ENCODE measurements at places on chromosomes 7 and 10.

DNA sequence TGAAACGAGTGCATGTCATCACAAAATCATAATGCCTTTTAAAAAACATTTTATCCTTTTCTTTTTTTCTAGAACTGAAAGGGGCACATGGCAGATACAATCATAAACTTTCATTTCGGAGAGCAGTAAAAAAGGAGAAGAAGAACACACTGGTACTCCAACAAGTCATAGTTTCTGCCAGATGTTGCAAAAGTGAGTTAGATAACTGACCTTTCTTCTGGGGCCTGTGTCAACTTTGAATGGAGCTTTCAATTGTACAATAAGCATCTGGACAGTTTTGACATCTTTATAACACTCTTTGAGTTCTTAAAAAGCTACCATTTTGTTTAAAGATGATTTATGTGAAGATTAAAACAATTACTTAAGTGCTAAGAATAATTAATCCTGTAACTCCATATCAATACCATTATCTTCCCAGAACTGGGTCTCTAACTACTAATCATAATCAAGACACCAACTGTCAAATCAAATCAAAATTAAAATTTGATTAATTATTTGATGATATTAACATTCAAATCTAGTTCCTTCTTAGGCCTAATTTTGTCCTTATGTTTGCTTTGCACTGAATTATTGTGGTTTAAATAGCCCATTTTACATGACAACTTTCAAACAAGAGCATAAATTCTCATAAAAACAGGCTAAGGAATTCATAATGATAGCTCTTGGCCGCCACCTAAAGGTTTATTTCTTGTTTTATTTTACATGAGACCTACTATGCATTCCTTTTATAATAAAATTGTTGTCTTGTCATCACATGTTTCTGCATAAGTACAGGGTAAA lies 19.5 kb upstream of the ITGB8 start:
- peak; percentile 9 for DNase-seq

DNA sequence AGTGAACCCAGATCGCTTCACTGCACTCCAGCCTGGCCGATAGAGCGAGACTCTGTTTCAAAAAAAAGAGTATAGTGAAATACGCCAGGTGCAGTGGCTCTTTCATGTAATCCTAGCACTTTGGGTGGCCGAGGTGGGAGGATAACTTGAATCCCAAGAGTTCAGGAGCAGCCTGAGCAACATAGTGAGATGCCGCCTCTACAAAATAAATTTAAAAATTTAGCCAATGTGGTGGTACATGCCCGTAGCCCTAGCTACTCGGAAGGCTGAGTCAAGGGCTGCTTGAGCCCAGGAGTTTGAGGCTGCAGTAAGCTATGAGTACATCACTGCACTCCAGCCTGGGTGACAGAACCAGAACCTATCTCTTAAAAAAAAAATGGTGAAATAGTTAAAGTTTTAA lies 27.9 kb downstream of the TMEM60 start:
- DNase-seq = no peak

GRCh38 chr10:68870061-68870460 lies 31.1 kb upstream of the DDX50 start:
- DNase-seq = no peak

GRCh38 chr7:92868683-92869293 lies 32.4 kb upstream of the CDK6 start:
- DNase-seq = no peak

DNA sequence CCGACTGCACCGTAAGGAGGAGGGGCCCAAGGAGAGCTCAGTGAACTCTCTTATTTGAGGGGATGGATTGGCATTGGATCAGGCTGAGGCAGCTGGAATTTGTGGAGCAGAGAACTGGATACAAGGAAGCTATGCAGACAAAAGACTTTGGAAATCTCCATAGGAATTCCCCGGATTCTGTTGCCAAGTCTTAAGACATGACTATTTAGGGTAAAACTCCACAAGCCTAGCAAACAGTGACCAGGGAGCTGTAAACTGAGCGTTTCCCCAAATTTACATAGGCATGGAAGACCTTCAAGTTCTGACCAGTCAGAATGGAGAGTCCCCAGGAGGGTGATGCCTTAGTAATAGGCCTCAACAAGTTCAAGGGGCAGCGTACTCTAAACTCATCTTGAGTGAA lies 82.5 kb upstream of the PCBD1 start:
- DNase-seq = no peak

DNA sequence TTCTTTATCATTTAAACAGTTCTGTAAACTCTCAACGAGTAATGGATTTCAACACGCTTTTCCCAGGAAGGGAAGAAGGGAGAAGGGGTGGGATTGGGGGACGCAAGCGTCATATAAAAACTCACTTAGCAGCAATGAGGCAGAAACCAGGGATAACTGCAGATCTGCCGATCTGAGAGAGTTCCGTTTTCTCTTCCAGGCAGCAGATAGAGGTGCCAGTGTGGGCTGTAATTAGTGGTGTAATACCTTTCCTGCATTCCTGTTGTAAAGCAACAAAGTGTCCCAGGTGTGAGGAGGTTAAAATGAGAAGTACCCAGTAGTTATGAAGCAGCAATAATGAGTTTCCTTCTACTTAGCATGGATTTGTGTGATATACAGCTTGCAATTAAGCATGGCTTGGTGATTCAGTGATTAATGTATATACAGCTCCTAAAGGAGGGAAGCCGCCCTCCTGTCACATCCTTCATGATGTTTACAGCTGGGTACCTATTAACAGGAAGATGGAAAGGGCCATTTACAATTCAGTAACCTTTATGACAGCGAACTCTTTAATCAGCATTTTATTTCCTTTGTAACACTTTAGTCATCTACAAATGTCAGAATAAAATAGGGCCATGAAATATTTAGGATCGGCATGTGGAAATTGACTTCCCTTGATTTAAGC lies 271.9 kb downstream of the LRMDA start:
- DNase-seq = no peak

GRCh38 chr7:117220836-117221235 lies 102.0 kb downstream of the WNT2 start:
- DNase-seq = no peak

DNA sequence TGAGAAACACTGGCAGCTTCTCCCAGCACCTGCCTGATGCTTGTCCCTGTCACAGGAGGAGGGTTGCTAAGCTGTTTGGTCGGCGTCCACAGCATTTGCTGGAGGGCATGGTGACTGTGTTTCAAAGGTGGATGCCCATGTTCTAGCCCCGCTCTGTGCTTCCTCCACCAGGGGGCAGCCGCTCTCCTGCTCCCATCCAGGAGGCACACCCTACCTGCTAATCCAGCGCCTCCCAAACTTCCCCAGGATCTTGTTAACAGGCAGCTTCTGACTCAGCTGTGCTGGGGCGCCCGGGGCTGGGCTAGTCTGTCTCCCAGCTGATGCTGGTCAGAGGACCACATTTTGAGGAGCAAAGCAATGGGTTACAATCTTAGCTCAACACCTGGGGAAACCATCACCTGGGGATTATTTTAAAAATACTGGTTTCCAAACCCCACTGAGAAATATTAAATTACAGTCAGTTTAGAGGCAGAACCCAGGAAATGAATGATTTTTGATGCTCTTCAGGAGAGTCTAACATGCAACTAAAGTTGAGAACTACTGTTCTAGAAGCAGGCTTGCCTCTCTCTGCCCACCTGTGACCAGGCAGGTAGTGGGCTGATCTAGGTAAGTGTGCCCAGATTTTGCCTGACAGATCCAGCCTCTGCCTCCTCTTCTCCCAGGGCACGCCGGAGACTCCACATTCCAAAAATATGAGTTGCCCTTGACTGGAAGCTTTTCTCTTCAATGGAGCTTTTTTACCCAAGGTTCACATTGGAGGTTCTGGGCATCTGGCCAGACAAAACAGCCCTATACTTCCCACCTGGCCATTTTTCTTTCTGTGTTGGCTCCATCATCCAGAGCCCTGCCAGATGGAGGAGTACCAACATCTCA lies 92.7 kb upstream of the GPR26 start:
- peak; percentile 8 for DNase-seq

GRCh38 chr10:119461923-119462322 lies 80.6 kb downstream of the RGS10 start:
- DNase-seq = no peak

DNA sequence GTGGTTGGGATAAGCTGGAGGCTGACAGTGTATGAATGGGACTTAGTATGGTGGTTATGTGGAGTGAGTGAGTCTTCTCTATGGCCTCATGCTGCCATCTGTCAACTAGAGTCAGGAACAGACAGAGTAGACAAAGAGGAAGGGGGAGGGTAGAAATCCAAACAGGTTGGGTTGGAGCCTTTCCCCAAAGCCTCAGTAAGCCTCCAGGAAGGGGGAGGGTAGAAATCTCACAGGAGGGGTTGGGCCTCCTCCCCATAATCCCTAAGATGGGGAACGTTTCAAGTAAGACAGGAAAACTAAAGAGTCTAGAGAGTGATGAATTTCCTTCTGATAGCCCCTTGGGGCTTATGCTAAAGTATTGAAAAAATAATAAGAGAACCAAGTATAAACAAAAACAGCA lies 2.0 kb upstream of the AKR1B15 start:
- DNase-seq = no peak

All from NCI-H1092 (cell line).